ENCODE measurements at places on chromosomes 5 and 9.

DNA sequence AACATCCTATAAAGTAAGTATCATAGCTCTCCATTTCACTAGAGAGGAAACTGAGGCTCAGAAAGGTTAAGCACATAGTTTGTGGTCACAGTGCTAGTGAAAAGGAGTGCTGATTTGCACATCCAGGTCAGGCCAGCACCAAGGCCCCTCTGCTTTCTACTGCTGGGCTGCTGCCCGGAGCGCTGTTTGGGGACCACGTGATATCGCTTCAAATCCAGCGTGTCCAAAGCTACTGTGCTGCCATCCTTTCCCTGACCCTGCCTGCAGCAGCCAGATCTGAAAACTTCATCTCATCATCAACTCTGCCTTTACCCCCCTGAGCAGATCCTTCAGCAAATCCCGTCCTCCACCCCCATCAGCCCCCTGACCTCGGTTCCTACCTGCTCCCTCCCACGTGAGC, 40.7 kb upstream of the AKNA start:
- DNase-seq: no peak

- DNase-seq: no peak
Observed at GRCh38 chr5:81070571-81071255, 110.5 kb downstream of the RASGRF2 start.

GRCh38 chr5:127858116-127858784, 155.1 kb downstream of the CCDC192 start:
- no peak for DNase-seq

DNA sequence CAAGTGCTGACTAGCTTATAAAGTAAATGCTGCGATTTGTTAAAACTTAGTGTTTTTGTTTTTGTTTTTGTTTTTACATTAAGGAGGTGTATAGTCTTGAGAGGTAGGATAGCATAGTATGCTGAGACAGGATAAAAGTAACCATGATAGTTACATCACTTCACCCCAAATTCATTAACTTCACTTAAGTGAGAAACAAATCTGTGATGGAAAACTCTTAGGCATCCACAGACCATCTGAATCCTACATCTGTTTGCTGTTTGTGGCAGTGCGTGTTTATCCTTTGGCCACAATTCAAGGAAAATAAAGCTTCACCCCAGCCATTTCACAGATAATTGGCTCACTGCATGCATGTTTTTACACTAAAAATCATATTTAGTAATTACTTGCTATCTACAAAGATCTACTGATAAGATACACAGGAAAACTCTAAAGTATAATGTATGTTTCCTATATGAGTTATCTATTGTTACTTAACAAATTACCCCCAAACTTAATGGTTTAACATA, 82.0 kb downstream of the ZNF622 start:
- no peak for DNase-seq

DNA sequence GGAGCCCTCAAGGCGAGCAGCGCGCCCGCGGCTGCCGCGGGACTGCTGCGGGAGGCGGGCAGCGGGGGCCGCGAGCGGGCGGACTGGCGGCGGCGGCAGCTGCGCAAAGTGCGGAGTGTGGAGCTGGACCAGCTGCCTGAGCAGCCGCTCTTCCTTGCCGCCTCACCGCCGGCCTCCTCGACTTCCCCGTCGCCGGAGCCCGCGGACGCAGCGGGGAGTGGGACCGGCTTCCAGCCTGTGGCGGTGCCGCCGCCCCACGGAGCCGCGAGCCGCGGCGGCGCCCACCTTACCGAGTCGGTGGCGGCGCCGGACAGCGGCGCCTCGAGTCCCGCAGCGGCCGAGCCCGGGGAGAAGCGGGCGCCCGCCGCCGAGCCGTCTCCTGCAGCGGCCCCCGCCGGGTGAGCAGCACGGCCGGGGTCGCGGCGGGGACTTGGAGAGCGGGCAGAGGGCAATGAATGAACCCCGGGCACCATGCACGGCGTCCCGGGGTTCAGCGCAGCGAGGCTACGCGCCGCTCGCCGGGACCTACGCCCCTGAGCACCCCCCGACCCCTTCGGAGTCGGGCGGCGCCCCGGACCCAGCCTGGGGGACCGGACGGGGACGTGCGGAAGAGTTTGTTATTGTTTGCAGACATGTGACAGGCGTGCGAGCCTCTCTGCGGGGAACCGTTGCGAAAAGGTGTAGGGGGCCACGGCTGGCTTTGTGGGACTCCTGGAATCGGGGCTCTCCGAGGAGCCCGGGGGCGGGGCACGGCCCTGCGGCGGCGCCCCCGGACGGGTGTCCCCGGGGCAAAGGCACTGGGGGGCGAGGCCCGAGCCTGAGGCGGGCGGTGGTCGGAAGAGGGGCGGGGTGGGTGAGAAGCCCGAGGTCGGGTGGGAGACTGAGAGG, 553 bp downstream of the MAP3K1 start:
- DNase-seq: peak; percentile 76

- DNase-seq: no peak
Observed at GRCh38 chr5:100779669-100780375, 123.3 kb downstream of the ST8SIA4 start.

- no peak for DNase-seq
Observed at GRCh38 chr9:116979456-116979855, 292.4 kb downstream of the TRIM32 start.
